Mesenteric fat pad (tissue), 1 donor: ENCODE measurements at places on chromosomes 11 and 22. TPM values are rescaled to one million over a fixed set of nuclear protein-coding genes. Genes with fewer than 3 reads are reported as not detected.

- no peak for DNase-seq
Measured at GRCh38 chr11:532986-533585, 2.3 kb downstream of the HRAS start.

DNA sequence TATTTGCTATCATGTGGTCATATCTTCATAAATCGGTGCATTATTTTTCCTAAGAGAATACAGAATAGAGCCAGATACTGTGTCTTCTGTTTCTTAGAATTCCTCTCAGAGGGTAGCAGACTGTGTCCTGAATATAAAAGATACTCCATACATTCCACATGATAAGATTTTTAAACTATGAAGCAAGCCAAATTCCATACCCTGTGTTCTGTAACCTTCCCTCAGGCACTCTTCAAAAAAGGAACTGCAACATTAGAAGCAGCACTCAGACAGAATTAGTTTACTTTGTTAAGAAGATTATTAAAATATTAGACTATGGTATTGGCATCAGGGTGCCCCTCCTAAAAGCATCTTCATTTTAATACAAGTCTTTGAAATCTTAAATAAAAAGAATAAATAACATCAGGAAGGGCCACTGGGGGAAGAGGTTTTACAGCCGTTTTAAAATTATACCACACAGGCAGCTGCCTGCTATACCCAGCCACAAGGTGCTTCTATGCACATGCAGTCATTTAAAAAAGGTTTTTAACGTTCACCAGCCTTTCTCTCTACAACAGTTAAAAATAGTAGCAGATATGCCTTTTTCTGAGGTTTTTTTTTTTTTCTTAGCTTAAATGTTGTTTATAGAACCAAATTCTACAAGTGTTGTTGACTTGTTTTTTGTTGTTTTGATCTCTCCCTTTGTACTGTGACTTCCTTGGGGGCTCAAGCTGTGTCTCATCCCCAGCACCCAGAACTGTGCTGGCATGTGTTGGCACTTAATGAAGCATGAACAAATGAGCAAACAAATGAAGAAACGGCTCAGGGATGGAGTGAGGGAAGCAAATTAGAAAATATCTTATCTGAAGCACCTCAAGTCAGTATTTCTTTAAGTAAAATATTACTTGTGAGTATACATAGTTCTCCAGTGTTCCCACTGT is 54.7 kb upstream of the CCDC89 start:
- no peak for DNase-seq

DNA sequence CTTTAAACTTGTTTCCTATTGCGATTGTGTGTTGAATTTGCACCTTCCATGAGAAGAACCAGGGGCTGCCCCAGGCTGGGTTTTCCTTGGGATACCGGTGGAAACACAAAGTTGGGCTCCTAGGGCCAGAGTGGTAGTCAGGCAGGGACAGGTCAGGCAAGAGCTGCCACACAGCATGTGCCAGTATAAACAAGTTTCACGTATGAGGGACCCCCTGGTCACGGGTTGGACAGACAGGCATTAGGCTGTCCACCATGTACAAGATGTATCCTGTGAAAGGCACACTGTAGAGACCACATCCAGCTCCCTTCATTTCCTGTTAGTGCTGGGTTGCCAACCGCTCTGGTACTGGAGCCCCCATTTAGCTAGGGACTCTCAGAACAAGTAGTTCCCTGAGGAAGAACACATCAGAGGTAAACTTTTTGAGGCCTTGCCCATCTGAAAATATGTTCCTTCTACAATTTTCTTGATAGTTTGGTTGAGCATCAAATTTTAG is 8.8 kb downstream of the UPB1 start:
- no peak for DNase-seq

TUBA8 gene
- 5.1 TPM for total RNA-seq

GRCh38 chr22:22196018-22196533 is 48.5 kb upstream of the VPREB1 start:
- DNase-seq = no peak

APOL6 gene
- 99.8 TPM for total RNA-seq

- DNase-seq = no peak
Measured at GRCh38 chr11:40290171-40290631, 1169.3 kb downstream of the LRRC4C start.

PRG3 gene
- total RNA-seq = not detected

DNA sequence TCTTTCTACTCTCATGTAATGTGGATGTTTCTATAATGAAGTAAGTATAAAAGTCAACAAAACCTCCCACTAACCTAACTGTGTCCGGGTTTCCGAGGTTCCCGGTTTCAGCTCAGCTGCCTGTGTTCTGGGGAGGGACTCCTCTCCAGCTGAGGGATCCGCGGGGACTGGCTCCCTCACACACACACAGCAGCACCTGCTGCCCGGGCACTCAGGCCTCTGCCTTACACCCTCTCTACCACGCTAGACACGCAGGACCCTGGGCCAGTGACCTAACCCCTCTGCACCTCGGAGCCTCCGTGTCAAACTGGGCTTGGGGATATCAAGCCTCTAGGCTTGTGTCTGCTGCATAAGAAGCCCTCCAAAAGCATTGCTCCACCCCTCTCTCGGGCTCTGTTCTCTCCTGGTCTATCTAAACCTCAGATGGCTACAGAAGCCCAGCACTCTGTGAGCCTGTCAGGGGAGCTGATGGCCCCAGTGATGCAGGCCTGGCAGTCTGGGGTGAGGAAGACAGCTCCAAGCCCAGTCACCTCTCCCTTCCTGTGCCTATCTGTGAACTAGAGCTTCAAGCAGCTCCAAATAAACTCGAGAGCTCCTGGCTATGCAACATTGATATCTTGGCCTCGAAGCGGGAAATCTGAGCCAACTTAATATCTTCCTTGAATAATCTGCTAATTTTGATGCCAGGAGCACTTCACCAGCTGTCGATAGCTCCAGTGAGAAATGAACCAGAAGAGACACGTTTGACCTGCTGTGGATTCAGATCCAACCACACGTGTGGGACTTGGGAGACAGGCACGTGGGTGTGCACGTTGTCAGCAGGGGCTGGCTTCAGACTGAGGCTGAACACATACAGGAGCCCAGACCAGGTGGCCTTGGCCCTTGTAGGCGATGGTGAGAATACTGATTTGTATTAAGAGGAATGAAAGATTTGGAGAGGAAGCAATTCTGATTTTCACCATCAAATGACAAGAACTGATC is 232.7 kb upstream of the B3GAT1 start:
- DNase-seq = peak; percentile 64

GRCh38 chr11:27297616-27298015 is 65.4 kb downstream of the CCDC34 start:
- no peak for DNase-seq

DNA sequence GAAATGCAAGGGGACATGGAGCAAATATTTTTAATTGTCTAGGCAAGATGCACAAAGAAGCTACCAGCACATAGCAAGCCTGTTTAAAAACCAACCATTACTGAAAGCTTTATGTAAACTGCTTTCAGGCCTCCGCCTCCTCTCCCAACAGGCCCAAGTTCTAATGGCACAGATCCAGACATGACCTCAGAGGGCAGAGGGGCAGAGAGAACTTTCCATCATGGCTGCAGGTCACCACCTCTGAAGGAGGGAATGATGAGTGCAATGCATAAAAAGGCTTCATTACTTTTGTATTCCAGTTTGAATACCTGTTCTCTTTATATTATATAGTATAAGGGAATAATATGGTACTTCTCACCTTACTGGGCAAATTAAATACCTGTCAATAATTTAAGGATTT is 15.2 kb downstream of the DDX17 start:
- DNase-seq = no peak

SLC7A4 gene
- total RNA-seq = 7.6 TPM

NTM gene
- total RNA-seq = 2.9 TPM

NRXN2 gene
- total RNA-seq = 8.8 TPM

C11orf86 gene
- 0.64 TPM for total RNA-seq

GRCh38 chr11:27949951-27950738 is 157.8 kb downstream of the KIF18A start:
- no peak for DNase-seq

TRIM48 gene
- total RNA-seq = not detected

PITPNB gene
- 101 TPM for total RNA-seq

- DNase-seq = no peak
Measured at GRCh38 chr11:95725196-95725595, 64.4 kb downstream of the FAM76B start.

DNA sequence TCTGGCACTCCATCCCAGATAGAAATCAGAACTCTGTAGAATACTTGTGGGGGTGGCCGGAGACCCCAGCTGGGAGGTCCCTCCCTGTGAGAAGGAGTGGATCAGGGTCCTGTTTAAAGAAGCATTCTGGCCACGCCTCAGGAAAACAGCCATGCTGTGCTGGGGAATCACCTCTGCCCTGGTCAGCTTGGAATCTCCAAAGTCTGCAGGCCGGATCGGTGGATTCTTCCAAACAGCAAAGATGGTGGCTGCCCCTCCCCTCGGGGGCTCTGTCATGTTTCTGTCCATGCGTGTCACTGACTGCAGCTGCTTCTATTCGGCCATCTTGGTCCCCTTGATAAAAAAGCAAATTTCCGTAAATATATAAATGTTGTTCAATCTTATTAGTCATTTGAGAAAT is 365.9 kb downstream of the JRKL start:
- DNase-seq = no peak

DNA sequence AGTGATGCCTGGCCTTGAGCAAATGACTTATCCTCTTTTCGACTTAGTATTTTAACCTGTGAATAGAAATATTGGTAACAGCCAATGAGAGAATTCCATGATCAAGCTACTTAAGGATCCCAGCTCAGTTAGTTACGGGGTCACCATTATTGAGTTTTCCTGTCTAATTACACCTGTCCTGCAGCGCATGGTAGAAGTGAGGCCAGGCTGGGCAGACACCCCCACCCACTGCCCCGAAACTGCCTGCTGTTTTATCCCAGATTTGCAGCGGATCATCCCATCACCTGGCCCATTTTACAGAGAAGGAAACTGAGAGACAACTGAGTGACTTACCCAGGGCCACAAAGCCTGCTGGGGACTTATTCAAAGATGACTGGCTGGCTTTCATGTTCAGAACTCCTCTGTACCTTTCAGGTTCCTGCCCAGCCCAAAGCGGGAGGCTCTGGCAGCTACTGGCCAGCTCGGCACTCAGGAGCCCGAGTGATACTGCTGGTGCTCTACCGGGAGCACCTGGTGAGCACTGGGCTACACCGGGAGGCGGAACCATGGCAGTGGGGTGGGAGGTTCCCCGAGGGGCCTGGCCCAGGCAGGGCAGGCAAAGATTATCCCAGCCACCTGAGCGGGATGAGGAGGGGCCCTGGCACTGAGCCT is 1.4 kb downstream of the MUS81 start:
- peak; percentile 84 for DNase-seq

GRCh38 chr22:46432164-46433068 is 96.9 kb downstream of the TRMU start:
- no peak for DNase-seq

DNA sequence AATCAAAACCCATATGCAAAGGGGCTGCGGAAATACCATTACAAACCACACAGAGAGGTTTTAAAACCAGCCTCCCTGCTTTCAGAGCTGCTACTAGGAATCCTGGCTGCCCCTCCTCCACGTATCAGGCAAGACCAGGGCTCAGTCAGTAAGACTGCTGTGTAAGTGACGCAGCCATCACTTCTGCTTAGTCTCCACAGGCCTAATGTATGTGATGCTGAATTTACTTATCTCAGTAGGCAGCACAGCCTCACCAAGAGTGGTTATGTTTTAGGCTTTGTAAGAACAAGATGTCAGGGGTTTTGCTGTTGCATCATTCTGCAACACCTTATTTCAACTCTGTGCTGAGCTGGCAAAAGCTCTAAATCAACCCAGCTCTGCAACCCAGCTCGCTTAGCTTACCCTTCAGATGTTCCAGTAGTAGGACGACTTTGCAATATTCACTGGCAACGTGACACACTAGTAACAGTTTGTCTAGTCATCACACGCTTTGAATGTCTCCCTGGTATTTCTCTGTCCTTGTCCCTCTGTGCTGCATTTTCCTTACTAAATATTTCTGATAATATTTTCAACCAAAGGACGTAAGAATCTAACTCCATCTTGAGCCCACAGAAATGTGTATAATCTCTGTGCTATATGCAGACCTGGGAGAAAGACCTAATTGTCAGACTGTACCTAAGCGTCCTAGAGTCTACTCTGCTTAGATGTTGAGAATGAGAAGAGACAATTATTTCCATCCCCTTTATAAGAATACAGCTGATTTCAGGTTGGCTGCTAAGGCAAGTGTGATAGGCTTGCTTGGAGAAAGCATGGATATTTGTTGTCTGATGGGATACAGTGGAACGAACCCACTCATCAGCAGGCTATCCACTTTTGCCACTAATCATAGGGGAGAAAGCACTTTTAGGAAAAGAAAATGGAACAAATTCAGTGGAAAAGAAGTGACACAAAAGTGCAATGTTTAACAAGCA is 72.2 kb downstream of the LARGE2 start:
- DNase-seq = no peak

DDX17 gene
- 280 TPM for total RNA-seq

- DNase-seq = no peak
Measured at GRCh38 chr11:100329352-100329751, 357.7 kb upstream of the ARHGAP42 start.

AGBL2 gene
- total RNA-seq = 0.42 TPM

DNA sequence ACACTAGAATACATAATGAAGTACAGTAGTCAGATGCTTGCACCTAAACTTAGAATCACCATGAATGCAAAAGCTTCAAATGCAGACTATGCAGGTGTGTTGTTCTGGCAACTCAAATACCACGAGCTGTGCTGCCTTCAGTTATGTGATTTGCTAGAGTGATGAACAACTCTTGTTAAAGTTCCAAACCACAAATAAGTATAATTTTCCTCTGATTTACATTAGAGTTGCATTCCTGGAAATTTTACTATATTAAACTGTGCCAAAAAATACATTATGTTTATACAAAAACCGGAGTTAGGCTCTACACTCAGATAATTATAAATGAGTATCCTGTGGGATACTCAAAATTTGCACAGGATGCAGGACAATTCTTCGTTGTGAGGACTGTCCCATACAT is 3.0 kb downstream of the TMEM218 start:
- DNase-seq = no peak

DNA sequence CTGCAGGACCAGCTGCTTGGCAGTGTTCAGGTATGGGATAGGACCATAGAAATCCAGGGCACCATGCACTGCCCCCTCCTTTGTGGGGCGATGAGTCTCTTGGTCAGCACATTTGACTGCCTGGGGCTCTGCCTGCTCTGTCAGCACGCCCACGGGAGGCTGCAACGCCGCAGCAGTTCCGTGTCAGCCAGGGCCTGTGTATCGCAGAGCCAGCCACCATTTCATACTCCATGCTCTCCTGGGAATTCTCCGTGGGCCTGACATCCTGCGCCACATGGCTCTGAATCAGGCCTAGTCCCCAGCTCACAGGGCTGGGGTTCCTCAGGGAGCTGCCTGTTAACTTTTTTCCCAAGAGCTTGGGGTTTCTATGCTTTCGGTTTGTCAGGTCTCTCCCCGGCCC is 16.9 kb upstream of the RELT start:
- DNase-seq = no peak
